ENCODE measurements at places on chromosomes 2 and 18.

GRCh38 chr2:45168711-45169338 lies 159.6 kb upstream of the SIX2 start:
- peak; percentile 13 for DNase-seq

DNA sequence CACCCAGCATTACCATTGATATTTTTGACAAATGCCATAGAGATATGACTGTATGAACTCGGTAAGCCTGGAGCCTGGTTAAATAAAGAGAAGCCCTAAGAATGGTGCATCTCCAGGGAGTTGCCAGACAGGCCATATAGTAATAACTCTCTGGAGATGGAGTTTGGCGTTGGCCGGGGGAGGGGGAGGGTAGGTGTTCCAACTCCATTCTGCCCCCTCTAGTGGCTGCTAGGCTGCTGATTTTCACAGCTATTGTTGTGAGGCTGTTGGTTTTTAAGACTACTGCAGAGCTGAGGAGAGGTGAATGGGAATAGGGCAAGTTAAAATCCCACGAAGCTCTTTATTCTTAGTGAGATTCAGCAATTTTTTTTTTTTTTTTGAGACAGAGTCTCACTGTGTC lies 99.9 kb downstream of the GALNT14 start:
- DNase-seq, result no peak

DNA sequence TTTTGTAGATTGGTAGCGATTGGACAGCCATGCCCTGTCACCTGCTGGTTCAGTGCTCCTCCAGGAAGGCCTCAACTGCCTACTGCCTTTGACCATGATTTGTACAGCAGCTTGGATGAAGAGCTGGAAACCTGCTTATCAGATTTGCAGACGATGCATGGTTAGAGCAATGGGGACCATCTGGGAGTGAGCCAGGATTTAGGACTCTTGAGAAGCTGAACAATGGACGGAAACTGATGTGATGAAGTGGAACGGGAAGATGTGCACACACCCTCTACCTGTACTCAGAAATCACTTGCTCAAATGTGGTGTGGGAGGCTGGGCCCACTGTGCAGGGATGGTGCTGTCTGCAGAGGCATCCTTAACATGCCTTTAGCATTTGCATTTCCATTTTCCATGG lies 57.2 kb downstream of the NCK2 start:
- no peak for DNase-seq

- DNase-seq, result no peak
These were observed 611.3 kb upstream of the SYT4 start for GRCh38 chr18:43888598-43888997.

- DNase-seq, result no peak
These were observed 5.5 kb downstream of the PXDN start for GRCh38 chr2:1738646-1739302.

GRCh38 chr2:133635131-133635530 lies 66.9 kb upstream of the NCKAP5 start:
- DNase-seq, result no peak

DNA sequence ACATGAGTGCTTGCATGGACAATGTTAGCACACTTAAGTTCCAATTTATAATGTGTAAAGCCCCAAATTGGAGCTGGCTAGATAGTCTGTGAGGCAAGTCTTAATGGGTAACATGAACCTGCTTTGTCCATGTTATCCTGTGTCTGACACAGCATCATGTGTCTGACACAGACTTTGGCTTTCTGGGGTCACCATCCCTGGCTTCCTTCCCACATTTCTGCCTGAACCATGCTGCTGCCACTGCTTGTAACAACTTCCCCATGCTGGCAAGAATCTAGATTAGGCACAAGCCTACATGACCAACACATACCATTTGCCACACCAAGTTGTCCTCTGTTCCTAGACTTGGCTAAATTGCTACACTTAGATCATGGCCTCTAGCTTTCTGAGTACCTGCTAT lies 49.8 kb upstream of the ZBTB7C start:
- no peak for DNase-seq

DNA sequence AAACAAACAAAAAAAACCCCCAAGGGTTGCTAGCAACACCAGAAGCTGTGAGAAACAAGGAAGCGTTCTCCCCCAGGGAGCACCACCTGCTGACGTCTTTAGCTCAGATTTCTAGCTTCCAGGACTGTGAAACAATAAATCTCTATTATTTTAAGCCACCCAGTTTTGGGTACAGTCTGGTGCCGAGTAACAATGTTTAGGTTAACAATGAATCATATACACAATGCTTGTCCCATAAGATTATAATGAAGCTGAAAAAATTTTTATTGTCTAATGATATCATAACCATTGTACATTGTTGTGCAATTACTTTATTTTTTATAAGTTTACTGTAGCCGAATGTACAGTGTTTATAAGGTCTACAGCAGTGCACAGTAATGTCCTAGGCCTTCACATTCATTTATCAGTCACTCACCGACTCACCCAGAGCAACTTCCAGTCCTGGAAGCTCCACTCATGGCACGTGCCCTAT lies 72.1 kb upstream of the CAB39 start:
- DNase-seq, result no peak

DNA sequence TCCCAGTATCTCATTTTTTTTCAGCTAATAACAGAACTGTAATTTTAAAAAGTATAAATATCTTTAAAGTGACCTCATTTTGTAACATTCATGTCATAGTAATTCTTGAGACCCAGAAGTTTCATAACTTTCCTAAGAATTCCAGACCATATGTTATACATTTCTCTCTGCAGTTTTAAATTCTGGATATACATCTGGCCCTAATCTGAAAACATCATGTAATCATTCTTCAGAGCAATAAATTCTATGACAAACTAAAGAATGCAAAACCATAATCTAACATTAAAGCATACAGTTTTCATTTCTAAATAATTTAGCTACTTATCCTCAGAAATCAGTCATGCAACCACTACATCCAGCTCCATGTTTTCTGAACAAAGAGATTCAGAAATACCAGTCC lies 198.3 kb upstream of the SLC35G4 start:
- DNase-seq, result peak; percentile 44

DNA sequence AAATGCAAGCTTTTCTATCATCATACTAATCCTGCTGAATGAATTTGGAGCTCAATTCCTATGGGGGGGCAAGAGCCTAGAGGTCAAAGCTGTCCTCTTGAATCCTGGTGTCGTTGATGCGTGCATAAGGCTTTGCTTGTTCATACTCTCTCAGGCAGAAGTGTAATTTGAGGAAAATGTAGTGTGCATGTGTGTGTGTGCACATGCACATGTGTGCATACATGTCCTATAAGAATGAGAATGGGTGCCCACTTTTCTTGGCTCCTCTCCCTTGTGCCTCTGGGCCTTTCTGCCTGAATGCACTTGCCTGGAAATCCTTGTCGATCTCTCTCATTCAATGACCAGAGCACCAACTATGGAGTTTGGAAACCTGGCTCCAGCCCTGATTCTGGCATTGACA lies 28.5 kb upstream of the C18orf32 start:
- no peak for DNase-seq

DNA sequence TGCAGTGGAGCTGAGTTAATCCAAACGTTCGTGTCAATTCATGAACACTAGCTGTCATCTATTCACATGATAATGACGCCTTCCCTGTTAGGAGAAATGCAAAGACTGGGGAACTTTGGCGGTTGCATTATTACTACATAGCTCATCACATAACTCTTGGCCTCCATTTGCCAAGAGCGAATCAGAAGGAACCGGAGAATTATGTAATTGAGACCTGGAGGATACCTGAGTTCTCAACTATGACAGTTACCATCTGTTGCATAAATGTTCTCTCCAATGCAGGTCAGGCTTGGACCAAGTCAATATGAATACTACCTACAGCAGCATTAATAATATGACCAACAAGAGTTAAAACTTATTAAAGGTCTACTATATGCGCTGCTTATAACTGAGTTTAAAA lies 274.5 kb downstream of the CLIP4 start:
- DNase-seq, result no peak

DNA sequence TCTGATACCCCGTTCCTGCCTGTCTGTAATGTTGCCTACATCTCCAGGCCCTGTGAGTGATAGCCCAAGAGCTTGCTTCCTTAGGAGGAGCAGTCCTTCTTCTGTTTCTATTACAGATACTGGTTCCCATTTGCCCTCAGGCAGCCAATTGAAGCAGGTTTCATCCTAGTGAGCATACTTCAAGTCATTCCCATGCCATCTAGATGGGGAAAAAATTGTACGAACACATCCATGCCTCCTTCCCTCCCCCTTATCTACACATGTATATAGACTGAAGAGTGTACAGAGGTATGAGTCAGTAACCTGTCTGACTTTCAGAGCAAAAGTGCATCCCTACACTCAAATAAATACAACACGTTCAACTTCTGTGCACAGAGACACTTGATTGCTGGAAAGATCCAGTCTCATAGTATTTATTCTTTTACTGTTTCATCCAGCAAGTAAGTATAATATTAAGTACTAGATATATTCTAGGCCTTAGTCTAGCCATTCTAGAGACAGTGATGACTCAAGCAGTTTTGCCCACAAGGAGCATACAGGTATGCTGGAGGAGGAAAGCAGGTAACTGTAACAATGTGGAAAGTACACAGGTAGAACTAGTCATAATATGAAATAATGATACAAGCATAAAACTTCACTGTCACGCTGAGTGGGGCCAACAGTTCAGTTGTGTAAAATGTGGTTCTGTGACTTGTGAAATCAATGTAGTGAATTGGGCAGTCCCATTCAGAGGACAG lies 153.4 kb downstream of the MGAT5 start:
- DNase-seq, result no peak
